Body of pancreas (tissue), 4 donors: ENCODE measurements at places on chromosomes 6 and 20.
A peak's percentile ranks its signal among the peaks of the same experiment; 100 is the strongest.

- no peak for DNase-seq
- H3K36me3 ChIP-seq: peaks cover 10% of the 10 kb centered on the region
- H3K27ac ChIP-seq: peak overlapping the region; percentile 69
- peak overlapping the region; percentile 94 for H3K4me3 ChIP-seq
- peaks cover 19% of the 10 kb centered on the region for H3K4me1 ChIP-seq
Measured at GRCh38 chr20:44959638-44960102, 527 bp downstream of the TOMM34 start.

DNA sequence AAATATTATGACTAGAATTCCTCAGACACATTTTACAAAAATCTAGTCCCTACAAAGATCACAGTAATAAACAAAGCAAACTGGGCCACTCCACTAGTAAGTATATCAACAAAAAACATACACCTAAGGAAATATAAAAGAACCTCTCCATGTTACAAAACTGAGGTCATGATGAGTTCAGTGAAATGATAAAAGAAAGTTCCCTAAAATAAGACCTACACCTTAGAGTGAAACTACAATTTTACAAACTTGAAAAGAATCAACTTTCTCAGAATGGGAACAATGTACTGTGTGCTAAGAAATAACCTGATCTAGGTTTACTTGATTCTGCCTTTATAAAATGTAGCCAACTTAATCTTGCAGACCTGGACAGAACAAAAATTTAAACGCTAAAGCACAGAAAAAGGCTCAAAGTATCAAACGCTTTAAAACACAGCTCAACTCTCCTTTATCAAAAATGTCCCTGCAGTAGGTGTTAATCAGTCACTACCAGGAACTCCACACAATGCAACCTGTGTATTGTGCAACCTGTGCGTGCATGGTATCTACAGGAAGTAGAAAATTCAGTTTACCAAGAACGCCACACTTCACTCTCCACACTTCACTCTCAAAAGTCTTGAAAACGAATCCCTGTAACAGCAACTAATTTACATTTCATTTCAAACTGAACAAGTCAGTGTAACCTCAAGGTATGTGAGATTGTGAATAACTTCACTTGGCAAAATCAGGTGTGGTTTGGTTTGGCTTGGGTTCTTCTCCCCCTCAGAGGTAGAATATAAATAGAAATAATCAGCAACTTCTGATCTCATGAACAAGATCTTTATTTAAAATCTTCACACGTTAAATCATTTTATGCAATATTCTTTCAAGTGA, 1.8 kb downstream of the RALGAPA2 start:
- peak overlapping the region; percentile 96 for H3K27ac ChIP-seq
- no peaks in the 10 kb centered on the region for H3K27me3 ChIP-seq
- H3K36me3 ChIP-seq: no peaks in the 10 kb centered on the region

GRCh38 chr6:1596088-1596852, 13.4 kb upstream of the FOXC1 start:
- H3K27me3 ChIP-seq: no peaks in the 10 kb centered on the region
- DNase-seq: peak; percentile 75
- no peak overlapping the region for H3K4me3 ChIP-seq
- H3K4me1 ChIP-seq: peaks cover 8% of the 10 kb centered on the region
- no peak overlapping the region for H3K27ac ChIP-seq
- H3K36me3 ChIP-seq: no peaks in the 10 kb centered on the region

- DNase-seq: no peak
- H3K27ac ChIP-seq: no peak overlapping the region
- no peaks in the 10 kb centered on the region for H3K4me1 ChIP-seq
- H3K36me3 ChIP-seq: no peaks in the 10 kb centered on the region
Measured at GRCh38 chr6:55633471-55633870, 54.5 kb upstream of the HMGCLL1 start.

- H3K4me3 ChIP-seq: no peak overlapping the region
- no peak overlapping the region for H3K27ac ChIP-seq
- no peaks in the 10 kb centered on the region for H3K4me1 ChIP-seq
- DNase-seq: no peak
- H3K27me3 ChIP-seq: no peaks in the 10 kb centered on the region
Measured at GRCh38 chr6:23498013-23498412, 628.0 kb upstream of the NRSN1 start.

DNA sequence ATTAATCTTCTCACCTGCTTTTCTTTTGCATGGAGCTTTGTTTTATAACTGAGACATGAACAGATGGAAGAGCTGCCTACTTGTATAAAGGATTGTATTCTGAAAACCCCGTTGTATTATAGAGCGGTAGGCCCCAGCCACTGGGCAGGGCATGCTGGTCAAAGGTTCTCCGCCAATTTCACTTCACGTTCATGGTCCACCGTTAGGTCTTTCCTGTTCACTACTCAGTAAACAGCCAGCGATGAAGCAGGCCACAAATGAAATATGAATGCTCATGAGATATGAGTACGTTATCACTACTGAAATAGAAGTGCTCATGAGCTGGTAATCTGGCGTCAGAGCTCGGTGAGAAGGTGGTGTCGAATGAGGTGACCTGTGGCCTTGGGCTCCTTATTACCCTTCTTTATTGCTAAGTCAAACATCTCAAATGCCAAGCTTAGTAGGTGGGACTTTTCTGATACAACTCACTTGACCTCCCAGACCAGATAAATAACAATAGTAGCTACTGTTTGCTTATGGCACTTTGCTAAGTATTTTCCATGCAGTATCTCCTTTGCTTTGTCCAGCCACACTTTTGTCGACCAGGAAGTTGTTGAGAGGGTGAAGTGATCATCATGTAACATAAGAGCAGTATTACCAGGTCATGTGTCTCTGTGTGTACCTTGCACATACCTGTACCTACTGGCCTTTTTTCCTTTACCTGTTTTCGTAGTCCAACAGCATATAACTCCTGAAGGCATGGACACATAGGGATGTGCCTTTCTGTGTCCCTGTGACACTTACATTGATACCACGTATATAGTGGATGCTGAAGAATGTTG, 16.7 kb downstream of the EDN3 start:
- H3K36me3 ChIP-seq: no peaks in the 10 kb centered on the region
- H3K27me3 ChIP-seq: no peaks in the 10 kb centered on the region
- H3K27ac ChIP-seq: no peak overlapping the region
- no peak overlapping the region for H3K4me3 ChIP-seq

DNA sequence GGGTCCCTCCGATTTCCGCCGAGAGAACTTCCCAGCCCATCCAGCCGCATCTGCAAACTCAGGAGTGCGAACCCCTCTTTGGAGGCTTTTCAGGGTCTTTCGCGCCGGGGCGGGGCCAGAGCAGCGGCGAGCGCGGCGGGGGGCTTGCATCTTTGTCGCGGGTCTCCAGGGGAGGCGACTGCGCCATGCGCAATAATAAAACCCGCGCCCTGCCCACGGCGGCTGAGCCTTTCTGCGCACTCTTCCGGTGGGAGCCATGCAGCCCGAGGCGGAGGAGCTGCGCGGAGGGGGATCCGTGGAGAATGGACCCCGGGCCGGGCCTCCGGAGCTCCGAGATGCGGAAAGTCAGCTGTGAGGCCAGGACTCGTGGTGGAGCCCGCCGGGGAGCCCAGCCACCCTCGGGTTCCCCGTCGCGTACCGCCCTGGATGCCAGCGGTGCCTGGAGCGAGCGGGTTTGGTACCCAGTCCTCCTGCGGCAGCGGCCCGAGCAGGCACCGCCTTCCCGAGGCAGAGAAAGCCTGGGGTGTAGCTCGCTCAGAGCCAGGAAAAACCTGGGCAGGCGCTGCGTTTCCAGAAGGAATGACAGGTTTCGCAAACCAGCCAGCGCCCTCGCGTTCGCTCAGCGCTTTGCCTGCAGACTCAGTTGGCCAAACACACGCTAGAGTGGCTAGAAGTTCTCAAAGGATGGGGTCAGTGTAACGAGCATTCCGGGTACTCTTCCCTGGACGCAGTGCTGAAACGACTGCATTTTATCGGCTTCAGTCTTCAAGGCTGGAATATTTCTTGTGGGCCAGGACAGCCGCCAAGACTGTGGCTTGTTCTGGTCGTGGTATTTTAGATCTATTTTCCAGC, 1.2 kb downstream of the AKAP12 start:
- peak overlapping the region; percentile 18 for H3K4me3 ChIP-seq
- H3K4me1 ChIP-seq: peaks cover 17% of the 10 kb centered on the region
- H3K27ac ChIP-seq: peak overlapping the region; percentile 29
- peak; percentile 48 for DNase-seq
- H3K36me3 ChIP-seq: no peaks in the 10 kb centered on the region

GRCh38 chr20:35079472-35080347, 12.9 kb downstream of the TRPC4AP start:
- H3K4me3 ChIP-seq: no peak overlapping the region
- H3K36me3 ChIP-seq: peaks cover 12% of the 10 kb centered on the region
- H3K27ac ChIP-seq: no peak overlapping the region
- H3K27me3 ChIP-seq: no peaks in the 10 kb centered on the region
- peaks cover 24% of the 10 kb centered on the region for H3K4me1 ChIP-seq

GRCh38 chr6:159801935-159802334, 1.9 kb downstream of the PNLDC1 start:
- no peak overlapping the region for H3K4me3 ChIP-seq
- no peak for DNase-seq
- H3K27me3 ChIP-seq: no peaks in the 10 kb centered on the region
- no peaks in the 10 kb centered on the region for H3K36me3 ChIP-seq
- no peaks in the 10 kb centered on the region for H3K4me1 ChIP-seq
